ENCODE measurements at places on chromosomes 2 and 18.
A peak's percentile ranks its signal among the peaks of the same experiment; 100 is the strongest.

- DNase-seq, result no peak
Measured at GRCh38 chr2:219573166-219573565, 1.1 kb downstream of the INHA start.

DNA sequence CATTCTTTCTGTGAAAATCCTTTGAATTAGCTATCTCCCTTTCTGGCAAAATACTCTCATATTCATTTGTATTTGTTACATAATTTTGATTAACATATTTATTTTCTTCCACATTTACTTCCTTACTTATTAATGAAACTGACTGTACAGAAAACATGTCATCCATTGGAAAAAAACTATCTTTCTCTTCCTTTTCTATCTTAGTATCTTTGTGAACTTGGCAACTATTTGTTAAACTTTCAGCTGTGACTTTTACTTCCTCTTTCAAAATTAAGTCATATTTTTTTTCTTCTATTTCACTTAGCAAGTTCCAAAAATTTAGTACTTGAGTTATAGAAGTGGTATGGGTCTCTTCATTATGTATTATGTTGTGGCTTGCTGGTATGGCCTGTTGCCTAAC, 2.6 kb downstream of the RAD51AP2 start:
- DNase-seq, result no peak

DNA sequence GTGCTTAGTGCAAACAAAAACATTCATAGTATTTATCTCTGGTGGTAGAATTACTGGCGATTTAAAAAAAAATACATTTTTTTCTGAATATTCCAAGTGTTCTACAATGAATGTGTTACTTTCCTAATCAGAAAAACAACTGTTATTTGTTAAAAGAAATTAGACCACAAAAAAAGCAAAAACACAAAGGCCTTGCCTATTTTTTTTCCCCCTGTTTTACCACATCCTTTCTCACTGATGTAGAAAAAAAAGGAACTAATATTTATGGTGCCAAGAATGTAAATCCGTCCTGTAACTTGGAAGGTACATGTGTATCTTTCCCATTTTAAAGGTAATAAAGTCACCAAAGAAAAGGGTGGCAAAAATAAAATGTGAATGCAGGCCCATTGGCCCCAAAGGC, 28.4 kb upstream of the MGAT4A start:
- DNase-seq, result no peak

DNA sequence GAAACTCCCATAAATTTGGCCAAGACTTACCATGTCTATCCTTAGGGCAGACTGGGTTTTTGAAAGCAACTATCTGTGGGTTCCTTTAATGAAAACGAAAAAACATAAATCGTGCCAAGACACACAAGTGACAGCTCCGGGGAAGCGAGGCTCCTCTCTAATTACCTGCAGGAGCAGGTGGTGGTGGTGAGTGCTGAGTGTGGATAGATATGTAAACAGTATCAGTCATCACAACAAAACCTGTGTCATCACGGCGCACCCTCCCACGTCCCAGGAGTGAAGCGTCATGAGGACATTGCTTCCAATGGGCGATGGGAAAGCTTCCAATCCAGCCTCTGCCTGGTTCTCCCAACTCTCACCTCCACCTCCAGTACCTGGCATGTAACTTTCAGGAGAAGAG, 31.3 kb downstream of the ACKR3 start:
- no peak for DNase-seq

- DNase-seq, result peak; percentile 26
Measured at GRCh38 chr2:68870215-68870614, 982 bp downstream of the BMP10 start.

Measured in renal pelvis (tissue), 12 donors.